Activated T-helper 2 cell treated with anti-CD3 and anti-CD28 coated beads, Interferon-gamma antibody, Interleukin-2, Interleukin-4, amounts not matched to agents 10 μg/mL and 5 μg/mL and 100 μg/mL, durations not matched to agents 14 hours and 24 hours and 36 hours (primary cell): ENCODE measurements at places on chromosomes 12 and 14. TPM values are rescaled to one million over a fixed set of nuclear protein-coding genes. Genes with fewer than 3 reads are reported as not detected.

Gene IL31
- 54.3 and 55.9 TPM in 2 replicates for total RNA-seq

DNA sequence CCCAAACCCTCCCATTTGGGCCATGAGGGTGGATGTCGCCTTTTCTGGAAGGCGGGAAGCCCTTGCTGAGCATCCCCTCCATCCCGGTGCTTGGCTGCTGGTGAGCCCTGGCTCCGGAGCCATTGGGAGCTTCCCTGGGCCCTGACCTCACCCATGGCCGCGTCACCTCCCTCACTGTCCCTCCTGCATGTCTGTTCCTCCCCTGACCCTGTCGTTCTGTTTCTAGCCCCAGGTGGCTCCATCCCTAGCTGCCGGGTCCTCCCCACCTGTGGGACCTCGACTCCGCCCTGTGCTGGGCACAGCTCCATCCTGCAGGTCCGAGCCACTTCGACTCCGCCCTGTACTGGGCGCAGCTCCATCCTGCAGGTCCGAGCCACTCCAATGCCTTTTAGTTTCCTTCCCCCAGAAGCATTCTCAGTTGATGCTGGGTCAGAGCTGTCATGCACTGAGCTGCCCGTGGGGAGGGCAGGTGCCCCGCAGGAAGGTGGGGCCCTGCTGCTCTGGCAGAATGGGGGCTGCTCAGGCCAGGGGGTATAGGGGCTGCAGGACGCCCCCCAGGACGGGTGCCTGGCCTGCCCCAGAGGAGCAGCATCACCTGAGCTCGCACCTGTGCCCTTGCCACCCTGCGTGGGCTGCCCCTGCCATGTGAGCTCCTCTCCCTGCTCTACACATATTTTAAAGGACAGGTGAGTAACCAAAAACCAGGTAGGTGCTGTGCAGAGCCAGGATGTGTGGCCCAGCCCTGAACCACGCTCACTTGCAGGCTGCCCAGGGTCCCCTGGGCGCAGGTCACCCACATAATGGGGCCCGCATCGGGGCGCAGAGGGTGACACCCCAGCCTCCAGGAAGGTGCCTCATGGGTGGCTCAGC, 19.0 kb downstream of the NOC4L start:
- H3K4me3 ChIP-seq = peak overlapping the region; percentile 27
- no peak overlapping the region for H3K27ac ChIP-seq
- no peaks in the 10 kb centered on the region for H3K27me3 ChIP-seq
- H3K4me1 ChIP-seq = peaks cover 5% of the 10 kb centered on the region

GRCh38 chr14:28116716-28117115, 649.9 kb upstream of the FOXG1 start:
- H3K36me3 ChIP-seq = no peaks in the 10 kb centered on the region
- no peak overlapping the region for H3K27ac ChIP-seq
- H3K4me3 ChIP-seq = no peak overlapping the region
- no peaks in the 10 kb centered on the region for H3K27me3 ChIP-seq

DNA sequence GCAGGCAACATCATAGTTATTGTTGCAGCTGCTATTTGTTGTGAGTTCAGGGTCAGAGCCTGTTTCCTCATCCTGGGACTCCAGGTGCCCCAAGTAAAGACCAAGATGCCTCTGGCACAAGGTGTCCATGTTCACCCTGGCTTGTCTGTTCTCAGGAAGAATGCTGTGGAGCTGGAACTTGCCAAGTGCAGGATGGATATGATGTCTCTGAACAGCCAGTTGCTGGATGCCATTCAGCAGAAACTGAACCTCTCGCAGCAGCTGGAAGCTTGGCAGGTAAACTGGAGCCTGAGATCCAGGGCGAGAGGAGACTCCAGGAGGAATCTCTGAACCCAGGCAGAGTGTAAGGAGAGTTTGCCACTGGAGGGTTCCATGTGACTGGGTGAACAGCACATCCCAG, 26.8 kb downstream of the RAB35 start:
- DNase-seq = no peak
- H3K27me3 ChIP-seq = no peaks in the 10 kb centered on the region
- no peak overlapping the region for H3K27ac ChIP-seq
- peaks cover 22% of the 10 kb centered on the region for H3K4me1 ChIP-seq
- no peak overlapping the region for H3K4me3 ChIP-seq

GRCh38 chr12:66813137-66813892, 134.4 kb upstream of the GRIP1 start:
- no peak overlapping the region for H3K27ac ChIP-seq
- no peaks in the 10 kb centered on the region for H3K36me3 ChIP-seq
- H3K4me1 ChIP-seq = no peaks in the 10 kb centered on the region
- no peak overlapping the region for H3K4me3 ChIP-seq
- no peak for DNase-seq
- peaks cover 2% of the 10 kb centered on the region for H3K27me3 ChIP-seq

- peaks cover 5% of the 10 kb centered on the region for H3K4me1 ChIP-seq
- DNase-seq = no peak
- H3K36me3 ChIP-seq = peaks cover 38% of the 10 kb centered on the region
- no peak overlapping the region for H3K4me3 ChIP-seq
Observed at GRCh38 chr14:39366460-39367386, 65.5 kb downstream of the FBXO33 start.

- peak overlapping the region; percentile 99 for H3K27ac ChIP-seq
- no peaks in the 10 kb centered on the region for H3K27me3 ChIP-seq
- H3K4me3 ChIP-seq = peak overlapping the region; percentile 98
- H3K36me3 ChIP-seq = peaks cover 48% of the 10 kb centered on the region
- H3K4me1 ChIP-seq = peaks cover 45% of the 10 kb centered on the region
Observed at GRCh38 chr12:19440916-19441315, 1.6 kb downstream of the AEBP2 start.

DNA sequence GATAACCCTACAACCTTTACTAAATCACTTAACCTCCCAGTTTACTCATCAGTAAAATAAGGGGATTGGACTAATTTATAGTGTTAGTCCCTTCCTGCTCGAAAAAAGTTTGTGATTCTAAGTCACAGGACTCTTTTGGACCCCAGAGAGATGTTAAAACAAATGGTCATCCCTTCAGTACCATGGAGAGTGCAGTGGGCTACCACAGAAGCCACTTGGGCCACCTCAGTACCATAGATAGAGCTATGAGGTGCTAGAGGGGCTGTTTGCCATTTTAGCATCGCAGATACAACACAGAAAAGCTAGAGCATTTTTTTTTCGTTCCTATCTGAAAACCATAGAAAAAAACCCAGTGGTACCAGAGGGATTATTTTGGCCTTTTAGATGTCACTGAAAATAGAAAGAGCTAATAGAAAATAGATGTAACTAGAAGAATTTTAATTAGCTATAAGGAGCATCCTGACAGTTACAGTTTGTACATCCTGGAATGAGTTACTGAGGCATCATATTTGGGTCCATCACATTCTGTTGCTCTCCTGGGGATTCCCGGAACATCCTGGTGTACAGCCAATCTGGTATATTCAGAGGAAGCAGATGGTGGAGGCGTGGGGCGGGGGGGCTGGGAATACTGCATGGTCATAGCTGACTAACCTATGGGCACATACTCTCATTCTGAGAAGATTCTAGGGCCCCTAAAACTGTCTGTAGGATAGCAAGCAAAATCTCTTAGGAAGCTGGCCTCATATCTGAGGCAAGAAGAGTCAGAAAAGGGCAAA, 2.8 kb downstream of the ZNF219 start:
- peak overlapping the region; percentile 14 for H3K4me3 ChIP-seq
- H3K36me3 ChIP-seq = peaks cover 8% of the 10 kb centered on the region
- peaks cover 22% of the 10 kb centered on the region for H3K4me1 ChIP-seq
- peak overlapping the region; percentile 46 for H3K27ac ChIP-seq
- DNase-seq = no peak

GRCh38 chr12:89685363-89685972, 23.2 kb downstream of the ATP2B1 start:
- H3K36me3 ChIP-seq = peaks cover 17% of the 10 kb centered on the region
- H3K4me1 ChIP-seq = peaks cover 3% of the 10 kb centered on the region
- no peaks in the 10 kb centered on the region for H3K27me3 ChIP-seq
- H3K4me3 ChIP-seq = no peak overlapping the region
- no peak overlapping the region for H3K27ac ChIP-seq
